Activated CD8-positive, alpha-beta memory T cell treated with anti-CD3 and anti-CD28 coated beads for 48 hours (primary cell): ENCODE measurements at places on chromosomes 2 and 18.

DNA sequence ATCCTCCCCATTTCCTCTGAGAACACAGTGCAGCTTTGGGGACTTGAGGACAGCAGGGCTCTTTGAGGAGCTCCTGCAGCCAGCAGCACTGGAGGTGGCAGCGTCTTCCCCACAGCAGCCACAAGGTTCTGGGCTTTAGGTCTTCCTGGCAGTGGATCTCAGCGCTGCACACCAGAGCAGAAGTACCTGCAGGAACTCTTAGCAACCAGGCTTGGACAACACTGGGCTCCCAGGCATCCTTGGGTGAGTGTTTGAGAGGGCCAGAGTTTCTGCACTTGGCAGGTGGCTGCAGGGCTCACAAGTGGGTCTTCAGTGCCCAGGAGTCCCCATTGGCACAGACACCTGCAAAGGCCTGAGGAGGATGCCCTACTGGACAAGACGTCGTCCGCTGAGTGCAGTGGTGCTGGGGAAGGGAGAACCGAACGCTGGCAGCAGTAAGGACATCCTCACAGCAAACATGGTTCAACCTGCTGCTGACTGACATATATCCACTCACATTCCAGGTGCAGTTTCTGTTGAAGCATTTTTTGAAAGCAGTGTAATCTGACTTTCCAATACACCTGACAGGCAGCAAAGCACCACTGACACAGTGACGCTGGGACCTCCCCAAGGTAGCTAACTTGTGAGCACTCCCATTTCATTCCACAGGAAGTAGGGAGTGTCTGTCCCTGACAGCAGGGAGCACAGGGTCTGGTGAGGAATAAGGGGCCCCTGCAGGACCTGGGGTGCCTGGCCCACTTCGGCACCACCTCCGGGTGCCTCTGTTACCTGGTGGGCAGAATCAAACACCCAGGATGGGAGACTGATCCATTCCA is 149.9 kb upstream of the COPS8 start:
- no peak for DNase-seq

DNA sequence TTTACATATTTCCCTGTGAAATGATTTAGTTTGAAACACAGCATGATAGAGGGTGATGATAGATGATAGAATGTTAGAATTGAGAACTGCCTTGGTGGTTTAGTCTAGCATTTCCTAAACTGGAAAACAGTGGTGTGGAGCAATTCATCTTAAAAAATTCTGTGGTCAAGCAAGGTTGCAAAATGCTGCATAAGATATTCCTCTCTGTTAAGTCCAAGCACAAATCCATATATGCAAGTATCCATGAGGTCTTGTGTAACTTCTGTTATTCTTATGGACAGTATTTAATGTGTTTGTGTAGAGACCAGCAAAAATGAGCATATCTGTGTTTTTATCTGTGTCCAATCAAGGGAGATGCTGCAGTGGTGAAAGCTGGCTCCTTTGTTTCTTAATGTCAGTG is 30.0 kb downstream of the CPS1 start:
- no peak for DNase-seq

DNA sequence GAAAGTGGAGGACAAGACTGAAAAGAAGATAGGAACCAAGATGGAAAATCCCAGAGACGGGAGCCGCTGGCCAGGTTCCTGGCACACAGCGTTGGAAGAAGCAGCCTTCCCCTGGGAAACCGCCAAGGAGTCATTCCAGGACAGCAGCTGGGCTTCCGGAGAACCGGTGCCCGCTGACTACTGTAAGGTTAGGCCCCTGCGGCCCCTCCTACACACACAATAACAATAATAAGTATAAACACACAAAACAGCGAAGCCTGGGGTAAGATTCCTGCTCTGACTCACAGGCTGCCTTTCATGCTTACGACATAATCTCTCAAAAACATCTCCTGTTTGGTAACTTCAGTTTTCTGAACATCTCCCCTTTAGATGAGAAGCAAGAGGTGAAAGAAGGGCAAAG is 28.1 kb upstream of the MYCN start:
- no peak for DNase-seq

GRCh38 chr2:239726631-239727181 is 298.4 kb downstream of the NDUFA10 start:
- DNase-seq, result no peak

DNA sequence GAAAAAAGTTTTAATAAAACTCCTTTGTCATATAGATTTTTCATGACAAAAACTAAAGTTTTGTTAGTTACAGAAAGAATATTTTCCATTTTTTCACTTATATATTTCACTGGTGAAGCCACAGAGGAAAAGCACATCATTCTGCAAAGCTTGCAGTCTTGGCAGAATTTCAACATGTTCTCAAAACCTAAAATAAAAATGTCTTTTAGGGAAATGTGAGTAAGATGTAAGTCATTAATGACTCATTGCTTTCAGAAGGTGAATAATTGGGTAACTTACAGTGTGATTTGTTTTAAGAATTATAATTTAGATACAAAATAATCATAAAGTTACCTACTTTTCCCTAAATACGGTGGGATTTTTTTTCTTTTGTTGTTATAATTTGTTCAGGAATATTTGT is 43.4 kb upstream of the TNFRSF11A start:
- no peak for DNase-seq
